HS-5 (cell line): ENCODE measurements at places on chromosomes 13 and 19.

DNA sequence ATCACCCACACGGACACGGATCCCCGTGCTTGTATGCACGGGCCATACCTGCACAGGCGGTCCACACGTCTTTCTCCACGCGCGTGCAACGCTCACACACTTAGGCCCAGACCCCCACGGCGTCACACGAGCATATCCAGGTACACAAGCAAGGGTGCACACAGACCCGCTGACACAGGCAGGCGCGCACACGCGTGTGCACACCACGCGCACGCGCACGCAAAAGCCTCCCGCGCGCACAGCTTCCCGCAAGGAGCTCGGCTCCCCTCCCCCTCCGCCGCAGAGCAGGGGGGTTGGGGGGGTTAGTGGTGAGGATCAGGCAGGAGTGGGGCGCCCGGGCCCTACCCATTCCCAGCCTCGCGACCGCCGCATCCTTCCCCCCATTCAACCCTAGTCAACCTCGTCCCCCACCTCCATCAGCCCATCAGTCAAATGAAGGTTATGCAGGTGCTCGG lies 407 bp downstream of the RAB3A start:
- no peak for DNase-seq

DNA sequence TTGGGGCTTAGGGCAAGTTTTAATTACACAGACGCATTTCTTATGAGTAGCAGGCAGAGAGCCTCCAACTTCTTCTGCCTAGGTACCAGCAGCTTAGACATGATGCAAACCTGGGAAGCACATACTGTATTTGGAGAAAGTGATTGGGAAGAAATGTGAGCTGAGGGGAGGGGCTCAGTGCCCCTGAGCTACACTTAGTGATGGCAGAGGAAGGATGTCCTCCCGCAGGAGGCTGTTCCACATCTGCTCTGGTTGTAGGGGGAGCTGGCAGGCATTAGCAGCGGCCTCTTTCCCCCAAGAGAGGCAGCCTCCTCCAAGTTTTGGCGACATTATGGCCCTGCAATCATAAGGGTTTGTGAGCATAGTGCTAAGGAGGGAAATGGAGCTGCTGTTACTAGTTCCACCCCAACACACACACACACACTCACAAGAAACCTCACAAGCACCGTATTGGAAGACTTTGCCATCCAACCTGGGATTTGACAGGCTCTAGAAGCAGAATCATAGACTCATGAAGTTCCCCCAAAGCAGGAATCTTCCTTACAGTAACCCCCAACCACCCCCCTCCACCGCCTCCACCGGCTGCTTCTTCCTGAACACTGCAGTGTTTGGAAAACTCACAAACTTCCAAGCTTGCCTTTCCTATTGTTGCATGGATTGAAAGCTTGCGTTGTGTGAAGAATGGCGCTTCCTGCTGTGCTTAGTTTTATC lies 3.3 kb downstream of the ALOX5AP start:
- no peak for DNase-seq

GRCh38 chr13:48532256-48532505 lies 699 bp downstream of the RCBTB2 start:
- peak; percentile 22 for DNase-seq

- no peak for DNase-seq
Observed at GRCh38 chr19:413756-414420, 4.9 kb upstream of the C2CD4C start.

- DNase-seq = no peak
Observed at GRCh38 chr13:95434111-95434510, 118.4 kb upstream of the CLDN10 start.

DNA sequence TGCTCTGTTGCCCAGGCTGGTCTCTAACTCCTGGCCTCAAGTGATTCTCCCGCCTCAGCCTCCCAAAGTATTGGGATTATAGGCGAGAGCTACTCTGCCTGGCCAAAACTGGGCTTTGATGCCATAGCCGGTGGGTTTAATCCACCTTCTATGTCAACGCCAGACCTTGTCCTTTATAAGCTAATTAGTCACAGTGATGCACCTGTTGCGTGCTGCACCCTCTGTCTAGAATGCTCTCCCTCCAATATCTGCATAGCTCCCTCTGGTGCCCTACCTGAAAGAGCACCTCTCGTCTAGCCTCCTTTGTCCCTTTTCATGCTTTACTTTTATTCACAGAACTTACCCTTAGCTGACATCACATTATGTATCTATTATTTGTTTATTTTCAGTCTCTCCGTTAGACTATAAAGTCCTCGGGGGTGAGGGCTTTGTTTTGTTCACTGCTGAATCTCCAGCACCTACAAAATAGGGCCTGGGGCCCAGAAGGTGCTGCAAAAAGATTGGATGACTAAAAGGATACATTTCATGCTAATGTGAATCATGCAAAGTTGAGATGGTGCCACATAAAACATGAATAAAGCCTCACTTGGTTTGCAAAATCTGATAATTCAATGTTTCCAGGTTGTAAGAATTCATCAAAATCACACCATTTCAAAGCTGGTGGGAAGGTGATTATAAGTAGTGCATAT lies 148.1 kb downstream of the USP12 start:
- no peak for DNase-seq

DNA sequence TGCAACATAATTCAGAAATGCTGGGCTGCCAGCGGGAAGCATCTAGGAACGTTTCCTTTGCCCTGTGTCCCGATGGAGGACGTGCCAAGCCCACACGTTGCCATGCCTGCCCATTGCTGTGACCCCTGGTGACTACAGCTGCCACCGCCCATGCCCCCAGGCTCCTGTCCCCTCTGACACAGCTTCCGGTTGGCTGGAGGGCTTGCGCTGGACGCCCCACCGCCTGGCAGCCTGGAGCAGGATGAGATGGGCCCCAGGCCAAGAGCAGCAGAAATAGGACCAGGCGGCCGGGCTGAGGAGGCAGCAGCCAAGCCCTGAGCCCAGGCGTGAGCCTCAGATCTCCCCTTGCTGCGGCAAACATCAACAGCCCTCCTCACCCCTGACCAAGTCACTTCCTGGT lies 125.9 kb downstream of the COL4A2 start:
- no peak for DNase-seq

DNA sequence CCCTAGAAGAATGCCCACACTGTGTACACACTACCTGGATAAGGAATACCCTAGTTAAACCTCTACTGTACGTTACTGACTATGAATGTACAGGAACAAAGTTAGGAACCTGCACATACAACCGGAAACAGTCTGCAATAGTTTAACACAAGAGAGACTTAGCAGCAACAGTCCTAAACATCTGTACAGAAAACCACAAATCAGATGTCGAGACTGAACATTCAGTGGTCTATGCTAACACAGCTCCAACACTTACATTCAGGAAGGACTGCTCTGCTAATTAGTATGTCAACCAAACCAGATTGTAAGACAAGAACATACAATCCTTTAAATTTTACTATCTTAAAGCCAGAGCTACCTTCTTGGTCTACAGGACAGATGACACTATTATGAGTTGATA lies 104.9 kb downstream of the ZNF429 start:
- DNase-seq = no peak

GRCh38 chr19:18433735-18434398 lies 4.1 kb downstream of the ISYNA1 start:
- no peak for DNase-seq

DNA sequence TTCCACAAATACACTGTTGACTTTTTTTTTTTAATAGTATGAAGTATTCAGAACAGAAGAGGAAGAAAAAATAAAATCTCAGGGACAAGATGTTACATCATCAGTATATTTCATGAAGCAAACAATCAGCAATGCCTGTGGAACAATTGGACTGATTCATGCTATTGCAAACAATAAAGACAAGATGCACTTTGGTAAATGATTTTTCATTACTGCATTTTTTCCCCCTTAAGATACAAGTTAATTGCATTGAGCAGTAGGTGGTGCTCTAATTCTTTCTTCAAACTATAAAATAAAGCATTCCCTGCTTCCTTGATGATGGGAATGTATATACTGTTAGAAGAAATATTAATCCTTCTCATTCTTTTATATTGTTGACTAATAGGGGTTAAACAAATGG lies 17.1 kb downstream of the UCHL3 start:
- no peak for DNase-seq

- DNase-seq = no peak
Observed at GRCh38 chr19:16520074-16520973, 21.9 kb downstream of the CHERP start.

DNA sequence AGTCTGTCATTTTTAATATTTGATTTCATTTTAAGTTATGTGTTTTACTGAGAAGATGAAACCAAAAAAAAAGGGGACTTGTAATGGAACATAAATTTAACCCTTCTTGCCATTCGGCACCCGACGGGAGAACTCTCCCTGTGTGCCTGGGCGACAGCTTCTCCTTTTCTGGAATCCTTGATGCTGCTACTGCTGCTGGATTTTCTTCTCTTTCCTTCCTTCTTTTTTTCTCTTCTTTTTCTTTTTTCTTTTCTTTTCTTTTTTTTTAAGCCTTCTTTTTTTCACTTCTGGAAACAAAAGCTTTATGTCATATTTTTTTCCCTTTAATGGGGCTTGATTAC lies 11.1 kb upstream of the ZNF536 start:
- no peak for DNase-seq

DNA sequence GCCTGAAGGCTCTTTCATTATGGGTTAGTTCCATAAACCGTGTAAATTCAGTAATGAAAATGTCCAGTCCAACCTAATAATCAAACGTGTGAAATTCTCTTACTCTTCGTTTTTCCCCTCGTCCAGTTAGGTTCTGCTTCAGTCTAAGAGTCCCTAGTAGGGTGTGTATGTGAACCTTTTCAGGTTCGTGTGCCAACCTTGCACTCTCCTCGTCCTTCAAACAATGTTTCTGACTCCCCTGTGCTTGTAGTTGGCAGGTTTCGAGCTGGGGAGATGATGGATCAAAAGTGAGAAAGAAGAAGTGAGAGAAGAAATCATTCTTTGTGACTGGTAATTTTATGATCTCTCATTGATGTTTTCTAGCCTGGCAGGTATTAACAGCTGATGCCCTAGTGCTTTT lies 366.1 kb downstream of the GPC5 start:
- no peak for DNase-seq

GRCh38 chr13:93769101-93769500 lies 542.5 kb downstream of the GPC6 start:
- no peak for DNase-seq

DNA sequence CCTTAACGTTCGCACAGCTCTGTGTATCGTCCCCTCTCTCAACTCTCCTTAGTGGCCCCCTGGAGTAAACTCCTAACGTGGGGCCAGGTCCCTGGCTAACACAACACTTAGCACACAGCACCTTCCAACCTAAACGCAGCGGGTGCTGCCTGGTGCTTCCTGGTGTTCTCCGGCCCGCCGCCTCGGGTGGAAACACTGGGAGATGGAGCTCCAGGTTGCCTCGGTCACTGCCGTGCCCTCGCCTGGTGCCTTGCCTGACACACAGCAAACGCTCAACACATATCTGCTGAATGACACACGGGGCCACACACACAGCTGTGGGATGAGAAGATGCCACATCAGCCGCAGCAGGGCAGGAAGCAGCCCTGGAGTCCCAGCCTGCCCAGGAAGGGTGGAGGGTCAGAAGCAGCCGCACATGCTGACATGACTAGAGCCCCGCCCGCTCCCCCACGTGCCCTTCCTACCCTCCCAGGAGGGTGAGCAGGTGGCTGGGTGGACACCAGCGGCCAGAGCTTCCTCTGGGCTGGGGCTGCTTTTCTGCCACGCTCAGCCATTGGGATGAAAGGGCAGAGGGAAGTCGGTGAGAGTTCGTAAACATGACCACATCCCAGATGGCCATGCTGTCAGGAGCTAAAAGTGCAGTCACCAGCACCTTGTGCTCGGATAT lies 6.6 kb downstream of the PEPD start:
- no peak for DNase-seq

GRCh38 chr13:49108196-49108595 lies 111.9 kb upstream of the MLNR start:
- DNase-seq = no peak

DNA sequence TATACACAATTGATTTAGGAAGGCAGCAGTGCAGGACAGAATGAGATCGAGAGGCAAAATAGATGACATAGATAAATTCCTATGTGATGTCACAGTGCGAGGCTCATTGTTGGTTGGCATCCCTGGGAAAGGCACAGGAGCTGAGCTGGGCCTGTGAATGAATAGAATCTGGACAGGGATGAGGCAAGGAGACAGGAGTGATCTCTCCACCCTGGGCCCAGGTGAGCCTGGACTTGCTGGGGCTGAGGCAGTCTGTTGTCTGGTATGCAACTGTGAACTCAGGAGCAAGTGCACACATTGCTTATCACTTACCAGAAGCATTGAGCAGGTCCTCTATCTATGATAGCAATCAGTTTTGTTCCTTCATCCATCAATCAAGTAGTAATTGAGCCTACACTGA lies 48.2 kb upstream of the ESD start:
- no peak for DNase-seq

DNA sequence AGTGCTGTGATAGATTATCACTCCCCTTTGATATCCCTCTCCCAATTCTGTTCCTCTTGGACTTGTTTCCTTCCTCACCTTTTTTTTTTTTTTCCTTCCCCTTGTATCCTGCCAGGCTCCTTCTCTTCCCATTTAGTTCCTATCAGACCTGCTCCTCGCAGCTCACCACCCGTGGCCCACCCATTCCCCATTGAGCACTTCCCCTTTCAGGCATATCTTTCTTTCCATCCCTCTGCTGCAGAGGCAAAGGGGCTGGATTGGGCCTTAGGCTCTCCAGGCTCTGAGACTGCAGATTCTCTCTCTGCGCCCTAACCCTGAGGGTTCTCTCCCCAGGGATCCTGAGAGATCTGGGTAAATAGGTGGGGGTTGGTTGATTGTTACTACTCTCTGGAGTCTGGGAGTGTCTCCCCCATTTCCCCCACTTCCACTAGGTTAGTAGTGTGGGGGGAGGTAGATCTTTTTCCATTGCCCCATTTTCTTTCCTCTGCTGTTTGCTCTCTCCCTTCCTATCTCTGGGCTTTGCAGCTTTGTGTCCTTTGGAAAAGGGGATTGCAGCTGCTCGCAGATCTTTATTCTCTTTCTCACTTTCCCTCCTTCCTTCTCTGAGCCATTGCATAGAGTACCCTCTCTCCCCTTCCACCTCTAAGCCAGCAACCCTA lies 2.3 kb downstream of the ARHGAP35 start:
- no peak for DNase-seq

DNA sequence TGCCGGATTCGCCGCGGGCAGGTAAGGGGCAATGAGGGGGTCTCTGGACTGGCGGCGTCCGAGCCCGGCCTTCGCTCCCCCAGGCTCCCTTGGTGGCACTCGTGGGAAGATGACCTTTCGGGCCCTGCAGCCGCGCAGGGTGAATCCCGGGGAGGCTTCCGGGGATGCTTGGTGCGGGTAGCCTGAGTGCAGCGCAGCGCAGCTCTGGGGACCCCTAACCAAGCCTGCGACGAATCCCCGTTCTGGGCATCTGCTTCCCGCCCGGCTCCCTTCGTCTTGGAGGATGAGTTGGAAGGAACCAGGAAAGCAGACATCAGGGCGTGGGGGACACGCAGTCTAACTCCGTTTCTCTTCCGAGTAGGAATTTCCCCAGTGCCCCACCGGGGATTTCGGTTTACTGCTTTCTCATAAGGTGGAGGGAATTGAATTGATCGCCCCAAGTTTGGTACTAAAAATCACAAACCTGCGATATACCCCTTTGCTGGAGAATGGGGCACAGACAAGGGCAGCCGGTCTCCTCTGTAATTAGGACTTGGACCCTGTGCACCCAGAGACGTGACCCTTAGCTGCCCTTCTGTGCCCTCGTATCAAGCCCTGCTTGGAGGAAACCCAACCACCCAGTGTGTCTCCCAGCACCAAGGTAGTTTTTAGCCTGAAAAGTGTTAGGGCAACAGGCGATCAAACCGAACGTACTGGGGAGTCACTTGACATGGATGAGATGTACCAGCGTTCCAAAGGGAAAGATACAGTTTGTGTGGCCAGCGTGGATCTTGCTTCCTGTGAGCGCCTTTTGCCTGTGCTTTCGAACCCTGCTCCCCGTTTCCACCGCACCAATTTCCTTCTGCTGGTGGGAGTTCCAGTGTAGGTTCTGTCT lies 1.0 kb downstream of the GPC5 start:
- DNase-seq = no peak
